ENCODE measurements at places on chromosomes 5 and 9. TPM values are rescaled to one million over a fixed set of nuclear protein-coding genes. Genes with fewer than 3 reads are reported as not detected.

The FSTL4 gene
- total RNA-seq = not detected

- DNase-seq = no peak
Observed at GRCh38 chr5:147906326-147907095, at the start of gene C5orf46. TSS of gene C5orf46 (minus strand) at chr5:147906538. CDS start at chr5:147906501, 37 bp downstream.

DNA sequence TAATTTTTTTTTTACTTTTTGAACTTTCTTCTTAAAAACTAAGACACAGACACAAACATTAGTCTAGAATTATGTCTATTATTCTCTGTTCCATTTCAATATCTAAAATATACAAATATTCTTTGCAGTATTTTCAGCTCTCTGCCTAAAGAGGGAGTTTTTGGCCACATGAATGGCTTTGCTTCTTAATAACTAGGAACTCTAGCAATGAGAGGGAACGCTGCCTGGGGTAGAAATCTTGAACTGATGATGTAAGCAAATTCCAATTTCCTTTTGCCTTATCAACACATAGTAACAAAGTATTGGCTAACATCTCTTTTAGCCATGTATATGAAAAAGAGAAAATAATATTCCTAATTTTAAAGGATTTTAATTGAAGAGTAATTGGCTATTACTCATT is 51.9 kb downstream of the SLC25A46 start:
- no peak for DNase-seq

The MYOZ3 gene
- total RNA-seq = under 0.01 TPM

The WDR38 gene
- not detected for total RNA-seq

GRCh38 chr5:54774281-54775170 is 210.9 kb downstream of the ESM1 start:
- no peak for DNase-seq

DNA sequence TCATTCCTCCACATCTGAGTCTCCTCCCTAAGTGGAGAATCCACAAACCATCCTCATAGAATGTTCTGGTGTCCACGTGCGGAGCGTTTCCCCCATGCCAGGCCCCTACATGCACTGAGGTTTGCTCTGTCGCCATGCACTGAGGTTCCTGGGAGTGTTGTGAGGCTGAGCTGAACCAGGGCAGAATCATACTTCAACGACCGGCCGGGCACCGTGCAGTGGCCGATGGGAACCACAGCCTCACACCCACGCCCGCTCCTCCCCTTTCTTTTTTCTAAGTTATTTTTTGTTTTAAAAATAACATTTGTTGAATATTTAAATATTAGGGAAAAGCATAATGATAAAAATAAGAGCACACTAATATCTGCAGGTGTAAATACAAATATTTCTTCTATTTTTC is 260.4 kb upstream of the IRX4 start:
- no peak for DNase-seq

The PCDHA8 gene
- total RNA-seq = 0.36 TPM

The GPRIN1 gene
- 1.8 TPM for total RNA-seq

The GAPT gene
- total RNA-seq = not detected
